NCI-H1417 (cell line): ENCODE measurements at places on chromosomes 5 and 9.

DNA sequence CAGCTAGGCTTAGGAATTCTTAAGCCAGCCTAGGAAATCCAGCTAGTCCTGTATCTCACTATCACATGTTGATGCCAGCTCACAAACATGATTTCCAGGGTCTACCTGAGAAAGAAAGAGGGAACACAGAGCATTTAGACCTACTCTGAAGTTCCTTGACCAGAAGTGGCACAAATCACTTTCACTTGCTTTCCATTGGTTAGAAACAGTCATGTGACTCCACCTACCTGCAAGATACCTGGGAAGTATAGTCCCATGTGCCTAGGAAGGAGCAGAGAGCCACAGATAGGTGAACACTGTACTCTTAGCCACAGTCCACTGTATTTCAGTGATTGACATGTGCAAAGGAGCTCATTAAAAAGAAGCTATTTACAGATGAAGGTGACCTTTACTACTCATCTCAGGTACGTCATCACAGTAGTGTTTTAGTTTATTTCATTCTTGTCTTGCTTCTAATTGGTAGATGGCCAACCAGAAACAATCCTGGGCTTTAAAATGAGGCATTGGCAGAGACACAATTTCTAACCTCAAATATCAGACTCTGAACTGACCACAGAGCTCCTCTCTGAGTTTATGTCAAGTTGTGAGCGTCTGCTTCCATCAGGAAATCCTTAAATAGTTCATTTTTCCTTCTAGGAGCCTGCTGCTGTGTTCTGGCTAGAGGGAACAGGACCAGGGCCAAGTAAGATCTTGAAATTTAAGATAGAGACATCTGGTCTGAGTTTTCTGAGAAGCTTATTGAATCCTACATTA is 340.7 kb downstream of the TLE4 start:
- no peak for DNase-seq

GRCh38 chr5:25107853-25108252 is 463.1 kb upstream of the CDH10 start:
- no peak for DNase-seq

GRCh38 chr5:121628783-121629182 is 222.9 kb upstream of the FTMT start:
- no peak for DNase-seq

GRCh38 chr5:43051684-43052083 is 11.6 kb upstream of the ANXA2R start:
- DNase-seq = no peak

DNA sequence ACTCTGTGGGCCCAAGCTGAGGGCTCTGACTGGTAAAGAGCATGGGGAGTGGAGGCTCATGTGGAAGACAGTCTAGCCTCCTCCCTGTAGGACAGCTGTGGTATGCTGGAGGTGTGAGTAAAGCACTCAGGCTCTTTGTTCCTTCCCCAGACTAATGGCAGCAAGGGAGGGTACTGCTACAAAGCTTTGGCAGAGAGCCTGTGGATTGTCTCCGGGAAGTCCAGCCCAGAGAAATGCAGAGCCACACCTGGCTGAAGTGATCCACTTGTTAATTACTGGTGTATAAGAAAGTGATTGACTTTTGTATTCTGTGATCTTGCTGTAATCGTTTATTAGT is 161.7 kb downstream of the OXCT1 start:
- no peak for DNase-seq

DNA sequence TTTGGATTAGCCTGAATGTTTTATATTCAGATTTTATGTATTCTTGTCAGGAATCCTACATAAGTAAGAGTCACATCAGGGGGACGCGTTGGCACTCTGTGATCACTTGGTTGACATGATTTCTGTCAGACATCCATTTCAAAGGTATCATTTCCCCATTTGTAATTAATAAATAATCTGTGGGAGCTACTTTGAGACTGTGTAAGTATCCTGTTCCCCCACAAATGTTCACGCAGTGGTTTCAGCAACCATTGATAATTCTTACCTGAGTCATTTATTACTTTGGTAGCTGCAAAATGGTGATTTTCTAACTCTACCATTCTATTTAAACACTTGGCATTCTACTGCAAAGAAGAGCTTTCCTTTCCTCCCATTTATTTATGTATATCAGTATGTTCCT is 56.9 kb upstream of the TBC1D2 start:
- DNase-seq = no peak
